G401 (cell line): ENCODE measurements at places on chromosomes 13 and 19.

GRCh38 chr19:6800991-6801484, 28.5 kb downstream of the VAV1 start:
- no peak for DNase-seq

GRCh38 chr13:51035469-51035868, 75.6 kb downstream of the C13orf42 start:
- no peak for DNase-seq

- no peak for DNase-seq
These were observed 302.0 kb downstream of the KLF12 start for GRCh38 chr13:73832128-73832588.

GRCh38 chr13:46182491-46182877, 507 bp upstream of the LCP1 start:
- no peak for DNase-seq

DNA sequence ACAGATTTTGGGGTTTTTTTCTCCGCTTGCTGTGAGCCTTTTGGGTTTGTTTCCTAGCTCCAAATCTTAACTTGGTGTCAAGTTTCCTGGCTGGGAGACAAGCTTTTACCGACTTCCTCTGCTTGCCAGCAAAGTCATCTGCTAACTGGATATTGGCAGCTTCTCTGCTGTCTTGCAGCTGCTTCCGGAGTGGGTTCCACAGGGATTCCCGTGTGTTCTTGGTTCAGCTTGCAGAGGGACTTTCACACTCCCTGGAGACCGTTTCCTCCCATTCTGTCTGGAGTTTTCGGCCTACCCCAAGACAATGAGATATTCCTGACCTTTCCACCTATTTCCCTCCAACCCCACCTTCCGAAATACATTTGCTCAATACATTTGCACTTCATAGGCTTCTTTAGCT, 2.2 kb upstream of the COLGALT1 start:
- DNase-seq, result peak; percentile 23

DNA sequence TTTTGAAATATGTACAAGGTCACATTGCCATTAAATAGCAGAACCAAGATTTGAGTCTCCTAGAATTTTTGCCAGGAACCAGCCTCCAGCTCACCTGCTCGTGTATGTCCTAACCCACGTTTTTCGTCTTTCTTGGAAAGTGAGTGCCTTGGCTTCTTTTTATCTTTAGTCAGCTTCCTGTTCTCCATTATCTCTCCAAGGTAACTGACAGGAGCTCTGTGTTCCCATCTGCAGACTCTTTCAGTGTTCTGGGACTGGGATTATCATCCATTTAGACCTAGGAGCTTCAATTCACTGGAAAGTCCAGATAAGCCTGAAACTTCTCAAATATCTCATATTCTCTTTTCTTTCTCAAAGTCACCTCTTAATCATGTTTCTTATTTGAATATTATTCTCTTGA, 193.7 kb downstream of the ZIC5 start:
- no peak for DNase-seq

GRCh38 chr19:57282011-57282643, 1.8 kb downstream of the ZNF460 start:
- DNase-seq, result no peak

DNA sequence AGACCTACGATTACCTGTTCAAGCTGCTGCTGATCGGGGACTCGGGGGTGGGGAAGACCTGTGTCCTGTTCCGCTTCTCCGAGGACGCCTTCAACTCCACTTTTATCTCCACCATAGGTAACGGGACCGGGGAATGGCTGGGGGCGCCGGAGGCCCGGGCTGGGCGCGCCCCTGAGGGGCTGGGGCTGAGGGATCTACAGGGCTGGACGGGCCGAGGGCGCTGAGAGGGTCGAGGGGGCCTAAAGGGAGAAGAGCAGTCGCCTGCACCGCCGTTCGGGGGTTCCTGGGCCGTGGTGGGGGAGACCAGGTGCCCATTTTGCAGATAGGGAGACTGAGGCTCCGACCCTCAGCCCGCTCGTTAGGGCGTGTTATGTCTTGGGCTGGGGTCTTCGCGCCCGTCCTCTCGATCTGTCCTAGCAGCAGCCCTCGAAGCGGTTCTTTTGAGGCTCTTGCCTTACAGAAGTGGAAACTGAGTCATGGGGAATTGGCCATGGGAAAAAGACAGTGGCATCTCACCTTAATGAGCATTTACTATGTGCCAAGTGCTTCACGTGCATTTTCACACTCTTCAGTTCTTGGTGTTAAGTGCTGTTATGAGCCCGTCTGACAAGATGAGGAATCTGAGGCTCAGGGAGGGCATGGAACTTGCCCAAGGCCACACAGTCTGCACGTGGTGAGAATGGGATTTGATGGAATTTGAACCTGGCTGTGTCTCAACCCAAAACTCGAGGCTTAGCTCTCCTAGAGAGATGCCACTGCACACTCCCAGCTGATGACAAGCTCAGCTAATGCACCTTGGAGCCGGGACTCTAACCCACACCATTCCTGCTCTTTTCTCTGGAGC, 442 bp downstream of the RAB8A start:
- DNase-seq, result no peak

DNA sequence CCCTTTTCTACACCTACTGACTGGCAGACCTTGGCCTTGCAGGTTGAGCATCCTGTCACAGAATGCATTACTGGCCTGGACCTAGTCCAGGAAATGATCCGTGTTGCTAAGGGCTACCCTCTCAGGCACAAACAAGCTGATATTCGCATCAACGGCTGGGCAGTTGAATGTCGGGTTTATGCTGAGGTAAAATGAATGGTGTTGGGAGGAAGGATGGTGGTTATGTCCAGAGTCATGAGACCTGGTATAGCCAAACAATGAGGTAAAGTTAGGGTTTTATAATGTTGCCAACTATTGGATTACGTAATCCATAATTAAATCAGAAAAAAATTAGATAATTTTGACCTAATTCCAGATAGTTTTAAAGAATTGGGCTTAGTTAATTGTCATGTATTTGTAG, 212.5 kb downstream of the PCCA start:
- DNase-seq, result peak; percentile 90

DNA sequence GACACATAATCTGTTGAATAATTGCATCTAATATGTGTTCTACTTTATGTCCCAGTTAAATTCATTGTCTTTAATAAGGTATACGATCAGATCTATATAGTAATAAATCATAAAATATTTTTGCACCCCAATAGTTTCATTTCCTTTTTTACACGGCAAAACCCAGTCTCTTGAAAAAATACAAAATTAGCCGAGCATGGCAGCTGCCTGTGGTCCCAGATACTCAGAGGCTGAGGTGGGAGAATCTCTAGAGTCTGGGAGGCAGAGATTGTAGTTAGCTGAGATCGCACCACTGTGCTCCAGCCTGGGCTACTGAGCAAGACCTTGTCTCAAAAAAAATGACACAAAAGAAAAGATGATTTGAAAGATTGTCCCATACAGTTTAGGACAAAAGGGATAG, 52.3 kb upstream of the PARP4 start:
- DNase-seq, result no peak

DNA sequence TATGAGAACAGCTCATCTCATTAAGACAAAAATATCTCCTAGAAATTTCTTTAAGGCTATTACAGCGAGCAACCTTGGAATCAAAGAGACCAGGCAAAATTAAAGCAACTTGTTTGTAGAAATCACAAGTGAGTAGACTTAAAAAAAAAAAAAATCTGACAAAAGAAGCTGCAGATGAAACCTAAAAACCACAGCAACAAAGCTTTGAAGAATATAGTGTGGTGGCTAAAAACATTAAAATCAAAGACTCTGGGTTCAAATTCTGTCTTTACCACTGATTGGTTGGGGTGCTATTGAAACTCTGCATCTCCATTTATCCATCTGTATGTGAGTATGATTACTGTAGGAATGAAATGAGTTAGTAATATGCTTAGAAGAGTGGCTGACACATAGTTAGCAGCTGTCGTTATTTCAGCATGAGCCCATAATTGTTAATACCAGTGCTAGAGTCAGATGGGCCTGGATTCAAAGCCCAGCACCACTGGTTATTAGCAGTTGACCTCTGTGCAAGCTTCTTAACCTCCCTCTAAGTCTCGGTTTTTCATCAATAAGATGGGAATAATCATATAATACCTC, 157.6 kb downstream of the FOXO1 start:
- DNase-seq, result no peak

DNA sequence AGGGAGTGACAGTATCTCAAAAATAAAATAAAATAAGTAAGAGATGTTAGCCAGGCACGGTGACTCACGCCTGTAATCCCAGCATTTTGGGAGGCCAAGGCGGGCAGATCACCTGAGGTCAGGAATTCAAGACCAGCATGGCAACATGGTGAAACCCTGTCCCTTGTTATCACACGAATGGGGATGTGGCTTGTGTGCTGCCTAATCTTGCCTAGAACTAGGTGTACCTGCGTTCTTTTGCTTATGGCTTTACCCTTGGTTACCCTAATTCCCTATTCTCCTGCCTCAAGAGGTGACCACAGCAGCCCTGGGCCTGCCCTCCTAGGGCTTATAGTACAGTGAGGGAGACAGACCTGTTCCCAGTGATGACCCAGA, 6.3 kb upstream of the PVR start:
- DNase-seq, result no peak

DNA sequence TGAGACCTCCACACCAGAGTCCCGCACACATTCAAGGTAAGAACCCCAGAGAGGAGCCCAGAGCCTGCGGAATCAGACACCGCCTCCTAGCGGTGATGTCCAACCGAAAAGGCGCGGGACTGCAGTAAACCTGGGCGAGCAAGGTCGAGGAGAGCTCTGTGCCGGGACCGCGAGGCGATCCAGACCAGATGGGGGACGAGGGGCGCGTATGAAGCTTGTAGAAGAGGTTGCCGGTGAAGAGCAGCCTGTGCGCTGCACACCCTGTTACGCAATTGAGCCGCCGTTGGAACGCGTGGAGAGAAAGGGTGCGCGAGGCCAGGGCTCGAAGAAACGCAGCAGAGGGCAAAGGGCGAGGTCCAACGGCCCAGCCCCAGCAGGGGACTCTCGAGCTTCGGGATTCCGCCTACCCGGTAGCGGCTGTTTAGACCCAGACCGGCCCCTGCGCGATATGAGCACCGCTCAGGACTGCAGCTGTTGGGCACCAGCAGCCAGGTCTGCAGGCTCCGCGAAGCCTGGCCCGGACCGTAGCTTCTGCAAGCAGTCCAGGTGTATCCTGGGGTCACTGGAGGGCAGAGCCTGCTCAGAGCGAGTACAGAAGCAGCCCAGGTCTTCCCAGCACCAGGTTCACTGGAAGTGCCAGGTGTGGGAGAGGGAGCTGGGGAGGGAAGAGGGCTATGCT, 65.9 kb upstream of the ZNF599 start:
- DNase-seq, result no peak

DNA sequence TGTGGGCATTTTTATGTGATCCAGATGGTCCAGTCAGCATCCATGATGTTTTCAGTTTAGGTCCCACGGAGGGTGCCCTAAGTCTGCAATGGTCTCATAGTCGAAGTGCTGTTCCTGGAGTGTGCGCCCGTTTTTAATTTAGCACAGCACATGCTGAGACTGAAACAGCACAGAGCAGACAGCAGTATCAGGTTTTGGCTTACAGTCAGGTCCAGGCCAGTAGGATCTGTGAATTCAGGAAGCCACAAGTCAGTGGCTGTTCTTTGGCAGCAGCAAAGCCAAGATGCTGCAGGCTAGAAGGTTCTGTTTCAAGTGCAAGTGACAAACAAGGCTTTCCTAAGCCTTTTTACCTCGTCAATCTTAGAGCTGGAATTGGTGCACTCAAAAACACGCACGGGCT, 18.3 kb downstream of the FBXO27 start:
- DNase-seq, result peak; percentile 83

GRCh38 chr19:44356383-44357111, at the start of gene ZNF112:
TSS of gene ZNF112 (minus strand) at chr19:44356680. CDS start at chr19:44340539, 16,141 bp downstream.
- peak; percentile 99 for DNase-seq

- DNase-seq, result no peak
These were observed 244.3 kb downstream of the OLFM4 start for GRCh38 chr13:53272873-53273272.

DNA sequence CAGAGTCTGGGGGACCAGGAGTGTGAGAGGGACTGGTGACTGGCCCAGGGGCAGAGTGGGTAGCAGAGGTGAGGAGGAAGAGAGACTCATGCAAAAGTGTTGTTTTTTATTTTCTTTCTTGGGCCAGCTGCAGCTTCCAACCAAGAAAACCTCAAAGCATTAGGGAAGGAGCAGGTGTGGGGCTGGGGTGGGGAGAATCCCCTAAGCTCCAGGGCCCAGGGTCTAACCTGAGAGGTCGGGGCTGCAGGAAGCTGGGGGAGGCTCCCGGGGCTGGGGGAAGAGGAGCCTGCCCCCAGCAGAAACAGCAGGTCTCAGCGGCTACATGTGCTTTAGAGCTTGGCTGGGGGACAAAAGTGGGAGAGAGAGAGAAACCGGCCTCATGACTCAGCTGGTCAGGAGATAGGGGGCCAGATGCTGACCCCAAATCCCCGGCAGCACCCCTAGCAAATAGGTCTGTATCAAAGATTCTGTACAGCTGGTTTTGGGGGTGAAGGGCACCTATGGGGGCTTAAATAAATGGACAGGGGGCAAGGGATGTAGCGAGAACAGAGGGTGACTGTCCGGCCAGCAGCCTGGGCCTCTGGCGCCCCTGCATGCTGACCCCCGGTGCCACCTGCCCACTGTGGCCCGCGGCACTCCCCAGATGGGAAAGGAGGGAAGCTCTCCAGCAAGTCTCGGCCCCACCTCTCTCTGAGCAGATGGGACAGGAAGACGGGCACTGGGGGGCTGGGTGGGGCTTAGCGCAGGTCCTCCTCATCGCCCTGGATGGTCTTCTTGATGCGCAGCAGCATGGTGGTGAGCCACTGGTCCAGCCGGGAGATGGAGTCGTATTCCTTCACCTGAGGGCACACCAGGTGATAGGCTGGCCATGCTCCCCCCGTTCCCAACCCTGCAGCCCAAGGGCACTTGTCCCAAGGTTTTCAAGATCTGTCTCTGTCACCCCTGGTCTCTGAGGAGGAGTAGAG, 3.8 kb upstream of the KPTN start:
- no peak for DNase-seq
